ENCODE measurements at places on chromosomes 13 and 19. TPM values are rescaled to one million over a fixed set of nuclear protein-coding genes. Genes with fewer than 3 reads are reported as not detected.

UNC13A gene
- 0.26 TPM for polyA plus RNA-seq

MEGF8 gene
- polyA plus RNA-seq, result 43.0 TPM

GJB2 gene
- 3.8 TPM for polyA plus RNA-seq

RFXAP gene
- 13.4 TPM for polyA plus RNA-seq

FXYD3 gene
- polyA plus RNA-seq, result 23.9 TPM

PIK3R2 gene
- polyA plus RNA-seq, result 27.2 TPM

SRRM5 gene
- polyA plus RNA-seq, result 2.5 TPM

ZNF606 gene
- 27.9 TPM for polyA plus RNA-seq
